Skeletal muscle tissue (tissue), 5 donors: ENCODE measurements at places on chromosomes 1 and 21. TPM values are rescaled to one million over a fixed set of nuclear protein-coding genes. Genes with fewer than 3 reads are reported as not detected.

The TLCD4 gene
- total RNA-seq, result 17.7 TPM

The S100A8 gene
- total RNA-seq, result 67.3 TPM

The RBM8A gene
- 36.5 TPM for total RNA-seq

The CCDC27 gene
- total RNA-seq, result not detected

The SPRR2F gene
- total RNA-seq, result not detected

The MPZ gene
- total RNA-seq, result 63.7 TPM

The NTNG1 gene
- 8.4 TPM for total RNA-seq

The GUCA2A gene
- not detected for total RNA-seq

The ADAMTS4 gene
- 4.7 TPM for total RNA-seq

The OR2L13 gene
- not detected for total RNA-seq

The OR2L8 gene
- total RNA-seq, result not detected

The C1orf185 gene
- not detected for total RNA-seq

The IL19 gene
- total RNA-seq, result not detected

The HPCAL4 gene
- total RNA-seq, result 0.52 TPM

The ATP1A4 gene
- under 0.01 TPM for total RNA-seq
